CD4-positive, alpha-beta T cell treated with Interleukin-12 subunit alpha and Interleukin-12 subunit beta, for 1 hour (primary cell): ENCODE measurements at places on chromosomes 3 and 15.
A peak's percentile ranks its signal among the peaks of the same experiment; 100 is the strongest.

DNA sequence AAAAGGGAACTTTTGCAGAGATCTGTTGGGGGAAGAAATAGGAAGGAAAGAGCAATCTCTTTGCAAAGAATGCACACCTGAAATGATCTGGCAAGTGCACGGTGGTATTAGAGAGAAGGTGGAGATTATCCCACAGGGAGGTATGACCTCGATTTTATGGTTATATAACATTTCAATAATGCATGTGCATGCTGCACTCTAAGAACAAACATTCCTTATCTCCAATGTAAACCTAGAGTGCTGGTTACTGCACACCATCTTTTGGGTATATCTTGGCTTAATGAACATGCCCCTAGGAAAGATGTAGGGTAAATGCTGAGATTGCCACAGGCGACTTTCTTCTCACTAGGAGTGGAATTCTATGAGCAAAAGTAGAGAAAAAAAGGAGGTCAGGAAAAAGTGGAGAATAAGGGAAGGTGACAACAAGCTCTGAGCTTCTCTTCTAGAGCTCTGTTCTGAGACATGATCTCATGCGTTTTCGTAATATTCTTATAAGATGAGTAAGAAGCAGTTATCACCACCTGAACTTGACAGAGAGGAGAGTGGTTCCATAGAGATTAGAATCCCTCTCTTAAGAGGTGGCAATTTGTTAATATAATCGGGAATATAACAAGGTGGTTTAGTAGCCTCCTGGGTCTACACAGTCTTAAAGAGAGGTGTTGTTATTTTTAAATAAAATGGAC lies 117.5 kb upstream of the TMC3 start:
- no peak for DNase-seq

DNA sequence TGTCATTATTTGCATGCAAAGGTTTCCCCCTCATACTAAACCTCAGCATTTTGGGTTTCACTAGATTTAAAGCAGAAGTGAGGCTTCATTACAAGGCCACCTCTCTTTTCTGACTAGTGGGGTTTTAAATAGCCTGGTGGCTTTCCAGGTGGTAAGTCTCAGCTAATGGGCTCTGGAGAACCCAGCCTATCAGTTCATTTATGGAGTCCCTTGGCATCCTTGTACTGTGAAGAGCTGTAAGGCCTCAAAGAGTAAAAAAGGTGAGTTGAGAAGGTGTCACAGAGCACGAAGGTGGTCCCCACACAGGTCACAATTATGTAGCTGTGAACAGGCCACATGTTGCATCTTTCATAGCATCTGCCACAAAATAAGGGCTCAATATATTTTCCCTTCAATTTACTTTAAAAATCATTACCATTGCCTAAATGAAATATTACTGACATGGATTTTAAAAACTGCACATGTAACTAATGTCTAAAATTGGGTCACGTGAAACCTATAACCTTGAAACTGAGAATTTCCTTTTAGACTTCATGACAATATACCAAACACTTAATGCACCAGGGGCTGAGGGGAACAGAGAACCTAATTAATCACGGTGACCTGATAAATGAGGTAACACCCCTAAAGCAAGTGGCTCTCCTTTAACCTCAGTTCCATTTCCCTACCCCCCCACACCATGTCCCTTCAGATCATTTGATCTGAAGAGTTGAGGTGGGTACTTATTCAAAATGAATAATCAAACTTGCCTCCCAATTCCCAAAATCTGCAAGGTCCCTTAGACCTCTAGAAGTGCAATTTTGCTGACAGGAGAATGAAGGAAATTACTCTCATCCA lies 1.3 kb downstream of the NGLY1 start:
- DNase-seq, result no peak

- no peak for DNase-seq
These were observed 359.5 kb upstream of the CNTN6 start for GRCh38 chr3:733313-733712.

DNA sequence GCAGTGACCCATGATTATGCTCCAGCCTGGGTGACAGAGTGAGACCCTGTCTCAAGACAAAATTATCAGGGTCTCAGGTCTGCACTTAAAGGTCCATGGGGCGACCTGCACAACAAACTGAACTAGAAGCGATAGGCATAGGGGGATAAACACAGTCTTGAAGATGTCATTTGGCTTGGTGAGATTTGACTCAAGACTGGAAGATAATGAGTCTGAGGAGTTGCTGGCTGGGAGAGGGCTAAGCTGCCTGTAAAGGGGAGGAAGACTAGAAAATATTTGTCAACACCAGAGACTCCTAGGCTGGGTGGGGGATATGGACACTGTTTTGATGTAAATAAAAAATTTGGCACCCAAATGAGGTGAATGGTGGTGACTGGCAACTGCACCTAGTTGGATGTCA lies 19.8 kb downstream of the GHRL start:
- no peak for DNase-seq

GRCh38 chr15:32844118-32844711 lies 126.4 kb downstream of the GREM1 start:
- DNase-seq, result no peak

DNA sequence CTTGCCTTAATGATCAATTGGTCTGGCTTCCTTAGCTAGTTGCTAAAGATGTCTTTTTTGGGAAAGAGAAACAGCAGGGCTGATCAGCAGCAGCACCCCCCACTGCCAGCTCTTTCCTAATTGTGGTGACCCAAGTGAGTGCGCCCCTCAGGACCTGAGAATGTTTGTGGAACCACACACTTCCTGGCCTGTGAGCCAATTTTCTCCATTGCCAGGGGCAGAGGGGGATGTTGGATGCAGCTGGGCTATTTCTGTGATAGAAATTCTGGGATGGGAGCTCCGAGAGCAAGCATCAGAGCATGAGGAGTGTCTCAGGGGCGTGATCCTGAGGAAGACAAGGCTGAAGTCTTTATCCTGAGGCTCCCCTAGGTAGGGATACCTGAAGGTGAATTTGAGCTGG lies 66.6 kb downstream of the CLDN11 start:
- DNase-seq, result no peak

DNA sequence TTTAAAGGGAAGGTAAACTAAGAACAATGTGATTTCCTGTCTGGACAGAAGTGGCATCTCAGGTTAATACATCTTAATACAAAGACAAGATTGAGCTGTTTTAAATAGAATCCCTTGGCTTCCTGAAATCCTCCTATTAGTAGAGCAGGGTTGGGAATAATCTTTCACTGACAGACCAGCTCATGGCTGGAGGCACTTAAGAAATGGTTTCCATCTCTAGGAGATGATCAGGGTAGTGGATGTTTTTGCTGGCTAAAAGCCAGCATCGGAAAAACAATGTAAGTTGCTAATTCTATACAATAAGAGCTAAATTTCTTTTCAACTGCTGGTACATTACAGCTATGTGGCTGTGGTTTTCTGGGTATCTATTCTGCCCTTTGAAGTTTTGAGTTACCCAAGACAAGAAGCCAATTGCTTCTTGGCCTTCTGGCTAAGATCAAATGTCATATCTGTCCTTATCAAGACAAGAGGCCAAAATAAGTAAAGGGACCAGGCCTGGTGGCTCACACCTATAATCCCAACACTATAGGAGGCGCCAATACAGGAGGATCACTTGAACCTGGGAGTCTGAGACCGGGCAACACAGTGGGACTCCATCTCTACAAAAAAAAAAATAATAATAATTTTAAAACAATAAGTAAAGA lies 49.6 kb downstream of the SHQ1 start:
- no peak for DNase-seq

- no peak for DNase-seq
These were observed 266.4 kb downstream of the GABRG3 start for GRCh38 chr15:27237319-27237939.

DNA sequence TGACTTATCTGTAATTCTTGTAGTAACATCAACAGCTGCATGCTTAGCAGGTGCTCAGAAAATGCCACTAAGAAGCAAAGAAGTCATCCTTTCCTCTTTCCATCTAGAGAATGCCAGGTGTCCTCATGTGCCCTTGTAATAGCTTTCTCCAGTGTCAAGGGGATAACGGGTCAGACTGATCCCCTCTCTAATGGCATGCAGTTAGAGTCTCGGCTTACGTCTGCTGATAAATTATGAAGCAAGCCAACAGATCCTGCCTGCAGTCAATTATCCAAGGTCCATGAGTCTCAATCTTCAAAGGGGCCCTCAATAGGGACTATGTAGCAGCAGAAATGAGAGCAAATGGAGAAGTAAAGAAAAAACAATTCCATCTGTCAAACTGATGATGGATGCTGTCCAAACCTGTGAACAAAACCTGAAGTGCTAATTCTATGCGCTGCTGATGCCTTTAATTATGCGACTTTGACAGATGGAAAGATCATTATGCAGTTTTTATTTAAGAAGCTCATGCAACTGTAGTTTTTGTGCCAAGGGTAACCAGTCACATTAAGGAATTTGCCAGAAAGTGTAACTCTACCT lies 162.8 kb upstream of the PEX5L start:
- DNase-seq, result no peak

GRCh38 chr15:45129651-45130129 lies at the start of the genes DUOX1 and DUOXA1:
DUOX1 (plus strand) TSS chr15:45129994; CDS start chr15:45131967, 1,973 bp downstream.
DUOXA1 (minus strand) TSS chr15:45129879; CDS start chr15:45123014, 6,865 bp downstream.
- DNase-seq, result no peak

DNA sequence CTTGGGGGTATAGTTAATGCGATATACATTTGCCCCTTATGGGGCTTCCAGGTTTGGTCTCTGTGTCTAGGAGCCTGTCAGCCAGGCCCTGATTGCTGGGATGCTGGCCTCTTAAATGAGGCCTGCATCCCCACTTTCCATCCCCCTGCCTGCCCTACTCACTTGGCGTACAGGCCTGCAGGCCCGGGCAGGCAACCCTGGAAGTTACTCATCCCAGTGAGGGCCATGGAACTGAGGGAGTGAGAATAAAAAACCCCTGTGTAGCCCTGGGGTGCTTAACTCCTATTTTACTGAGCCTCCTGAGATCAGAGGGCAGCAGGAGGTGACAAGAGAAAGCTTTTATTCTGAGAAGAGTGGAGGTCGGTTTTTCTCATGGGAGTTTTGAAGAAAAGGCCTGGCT lies 2.0 kb downstream of the DISP2 start:
- DNase-seq, result no peak

DNA sequence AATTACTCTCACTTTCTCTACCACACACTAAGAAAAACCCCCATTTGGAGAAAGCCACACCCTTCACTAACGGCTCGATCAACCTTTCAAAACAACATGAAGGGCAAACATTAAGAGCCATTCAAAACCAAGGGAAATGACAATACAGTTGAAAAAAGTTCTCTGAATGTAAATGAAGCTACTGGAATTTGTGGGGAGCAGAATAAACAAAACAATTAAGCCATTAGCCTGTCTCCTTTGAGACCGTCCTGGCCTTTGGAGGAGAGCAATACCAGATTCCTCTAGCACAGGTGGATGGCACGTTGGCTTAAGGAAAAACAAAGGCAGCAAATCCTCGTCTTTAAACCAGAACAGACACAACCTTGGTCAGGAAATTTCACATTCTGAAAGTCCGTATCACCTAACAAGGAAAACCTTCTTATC lies 18.7 kb downstream of the MYO1E start:
- DNase-seq, result peak; percentile 2

DNA sequence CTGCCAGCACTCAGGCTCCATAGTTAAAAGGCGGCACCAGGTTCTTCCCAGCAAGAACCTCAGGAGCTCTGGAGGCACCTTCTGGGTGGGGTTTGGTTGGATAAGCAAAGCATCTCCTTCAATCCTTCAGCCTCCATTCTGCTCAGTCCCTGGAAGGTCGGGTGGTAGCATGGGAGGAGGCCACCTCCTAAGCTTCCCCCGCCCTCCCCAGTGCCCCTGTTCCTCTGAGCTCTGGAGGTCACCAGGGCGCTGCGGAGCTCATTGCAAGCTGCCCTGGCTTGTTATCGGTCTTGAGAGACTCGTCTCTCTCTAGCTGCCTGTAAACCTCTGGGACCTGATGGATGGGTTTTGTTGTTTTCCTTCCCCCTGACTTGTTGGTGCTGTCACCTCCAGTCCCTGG lies 124.8 kb downstream of the RPLP1 start:
- DNase-seq, result no peak

GRCh38 chr15:31799715-31800321 lies 230.5 kb upstream of the CHRNA7 start:
- DNase-seq, result no peak

DNA sequence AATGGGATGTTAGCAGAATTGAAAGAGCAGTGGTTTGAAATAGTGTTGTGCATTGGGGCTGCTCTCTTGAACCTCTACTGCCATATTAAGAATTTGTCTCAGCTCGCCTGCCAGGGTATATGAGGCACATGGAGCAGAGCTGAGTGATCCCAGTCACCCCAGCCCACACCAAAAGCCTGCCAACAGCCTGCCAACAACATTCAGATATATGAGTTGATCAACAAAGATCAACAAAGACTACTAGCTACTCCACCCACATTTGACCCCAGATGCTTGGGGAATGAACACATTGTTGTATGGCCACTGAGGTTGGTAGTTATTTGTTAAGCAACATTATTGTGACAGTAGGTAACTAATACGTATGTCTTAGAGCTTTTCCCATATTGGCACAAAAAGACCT lies 570.9 kb upstream of the IL12A start:
- DNase-seq, result no peak

DNA sequence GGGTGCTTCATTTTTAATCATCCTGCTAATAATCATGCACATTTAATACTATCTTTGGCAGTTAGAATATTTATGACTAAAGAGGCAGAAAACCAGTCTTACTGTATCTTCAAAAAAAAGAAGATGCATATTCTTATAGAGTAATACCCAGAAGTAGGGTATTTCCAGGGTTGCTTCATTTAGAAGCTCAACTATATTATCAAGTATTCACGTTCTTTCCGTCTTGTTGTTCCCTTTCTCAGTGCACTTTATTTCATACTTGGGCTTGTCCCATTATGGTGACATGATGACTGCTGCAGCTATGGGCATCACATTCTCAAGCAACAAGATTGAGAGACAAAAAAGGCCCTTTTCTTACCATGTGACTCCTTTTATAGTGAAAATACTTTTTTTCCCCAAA lies 96.8 kb upstream of the ASB14 start:
- no peak for DNase-seq

DNA sequence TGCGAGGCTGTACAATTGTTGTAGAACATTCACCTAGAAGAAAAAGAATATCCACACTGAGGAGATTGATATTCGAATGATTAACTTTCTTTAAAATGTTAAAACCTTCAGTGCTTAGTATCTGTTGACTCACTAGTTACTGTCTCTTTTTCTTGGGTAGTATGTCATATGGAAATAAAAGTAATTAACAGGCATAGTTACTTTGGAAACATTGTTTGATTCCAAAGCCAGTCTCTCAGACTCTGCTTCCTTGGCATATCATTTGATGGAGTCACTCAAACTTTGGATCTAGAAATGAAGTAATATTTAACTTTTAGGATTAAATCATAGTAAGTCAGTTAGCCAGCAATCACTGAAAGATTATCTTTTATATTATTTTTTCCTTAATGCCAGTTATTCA lies 63.4 kb downstream of the MAP2K5 start:
- no peak for DNase-seq

- peak; percentile 96 for DNase-seq
These were observed 5.9 kb upstream of the TMEM115 start for GRCh38 chr3:50365080-50365841.

DNA sequence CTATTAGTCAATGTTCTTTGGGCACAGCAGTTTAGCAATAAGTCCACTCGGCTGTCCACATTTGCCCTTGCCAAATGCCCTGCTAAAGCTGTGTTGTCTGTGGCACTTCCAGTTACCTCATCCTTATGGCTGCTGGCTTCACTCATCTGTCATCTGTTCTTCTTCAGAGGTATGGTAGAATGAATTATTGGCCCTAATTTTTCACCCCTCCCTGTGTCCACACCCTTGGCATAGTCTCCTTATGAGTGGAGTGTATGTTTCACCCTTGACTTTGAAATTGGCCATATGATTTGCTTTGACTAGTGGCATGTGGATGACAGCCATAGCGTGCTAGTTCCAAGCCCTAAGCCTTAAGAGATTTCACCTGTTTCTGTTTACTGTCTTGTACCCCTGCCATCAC lies 72.1 kb upstream of the EPHB1 start:
- no peak for DNase-seq

GRCh38 chr15:29840926-29841325 lies 18.7 kb upstream of the TJP1 start:
- DNase-seq, result no peak
